CD4-positive, alpha-beta T cell treated with Interleukin-12 subunit alpha and Interleukin-12 subunit beta, for 1 hour (primary cell): ENCODE measurements at places on chromosomes 11 and 22.

- DNase-seq = no peak
Observed at GRCh38 chr11:113408887-113409286, 21.3 kb downstream of the ANKK1 start.

GRCh38 chr11:118401151-118401879, at the start of gene ATP5MG:
Gene ATP5MG (plus strand): TSS chr11:118401606. CDS start chr11:118401666, 60 bp downstream.
- peak; percentile 94 for DNase-seq

GRCh38 chr22:25060522-25061071, 108.1 kb downstream of the KIAA1671 start:
- peak; percentile 44 for DNase-seq

GRCh38 chr22:35581023-35581413, 36.1 kb downstream of the MB start:
- DNase-seq = no peak

DNA sequence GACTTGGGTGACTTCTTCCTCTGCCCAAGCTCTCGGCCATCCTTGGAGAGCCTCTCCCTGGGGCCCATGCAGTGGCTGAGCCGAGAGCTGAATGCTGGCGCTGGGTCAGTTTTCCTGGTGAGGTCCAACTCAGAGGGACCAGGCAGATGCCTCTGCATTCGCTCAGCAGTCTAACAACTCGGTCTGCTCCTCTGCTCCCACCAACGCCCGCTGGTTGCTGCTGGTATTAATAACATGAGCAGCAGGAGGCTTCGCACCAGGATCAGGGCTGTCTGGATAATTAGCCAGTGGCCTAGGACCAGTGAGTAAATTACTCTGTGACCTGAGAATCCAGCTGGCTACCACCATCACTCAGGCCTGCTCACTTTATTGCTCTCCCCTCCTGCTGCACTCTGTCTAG, 77.7 kb upstream of the FAM181B start:
- no peak for DNase-seq

DNA sequence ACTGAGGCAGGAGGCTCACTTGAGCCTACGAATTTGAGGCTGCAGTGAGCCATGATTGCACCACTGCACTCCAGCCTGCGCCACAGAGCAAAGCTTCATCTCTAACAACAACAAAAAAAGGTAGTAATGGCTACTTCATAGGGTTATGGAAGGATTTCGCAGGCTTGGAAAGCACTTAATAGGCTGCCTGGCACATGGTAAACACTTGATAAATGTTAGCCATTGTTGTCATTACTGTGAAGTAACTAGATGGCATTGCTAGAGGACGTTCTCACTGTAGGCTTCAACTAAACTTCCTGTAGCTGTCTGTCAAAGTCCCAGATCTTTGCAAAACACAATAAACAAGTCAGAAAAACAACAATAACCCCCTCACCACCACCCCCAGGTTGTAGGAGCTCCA, 357.2 kb upstream of the NARS2 start:
- DNase-seq = no peak

- DNase-seq = no peak
Observed at GRCh38 chr11:98365190-98365589, 655.6 kb upstream of the CNTN5 start.

DNA sequence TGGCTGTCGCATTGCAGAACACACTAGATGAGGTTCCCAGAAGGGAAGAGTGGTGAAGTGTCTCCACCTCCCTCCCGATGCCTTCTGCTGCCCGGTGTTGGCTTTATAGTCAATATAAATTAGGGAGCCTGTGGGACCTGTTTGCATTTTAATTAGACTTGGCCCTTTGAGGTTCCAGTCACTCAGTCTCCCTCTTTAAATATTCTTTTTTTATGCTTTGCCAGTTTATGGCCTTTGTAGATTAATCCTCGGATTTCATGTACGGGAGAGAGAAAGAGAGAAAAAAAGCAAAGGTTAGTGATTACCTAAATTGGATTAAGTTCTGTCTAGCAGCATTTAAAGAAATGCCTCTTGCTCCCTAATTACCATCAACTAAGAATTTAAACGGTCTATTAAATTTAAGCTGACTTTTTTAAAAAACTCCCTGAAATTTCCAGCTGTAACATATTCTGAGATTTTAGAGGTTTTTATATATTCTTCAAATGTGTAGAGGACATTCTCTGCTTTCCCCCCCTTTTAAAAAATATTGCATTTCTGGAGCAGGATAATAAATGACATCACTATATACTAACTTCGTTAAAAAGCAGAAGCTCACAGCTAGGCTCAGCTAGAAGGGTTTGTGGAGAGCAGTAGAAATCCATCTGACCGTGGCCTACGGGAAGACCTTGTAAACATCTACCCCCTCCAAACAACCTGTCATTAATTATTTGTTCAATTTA, 84.4 kb downstream of the PRR5L start:
- DNase-seq = no peak

DNA sequence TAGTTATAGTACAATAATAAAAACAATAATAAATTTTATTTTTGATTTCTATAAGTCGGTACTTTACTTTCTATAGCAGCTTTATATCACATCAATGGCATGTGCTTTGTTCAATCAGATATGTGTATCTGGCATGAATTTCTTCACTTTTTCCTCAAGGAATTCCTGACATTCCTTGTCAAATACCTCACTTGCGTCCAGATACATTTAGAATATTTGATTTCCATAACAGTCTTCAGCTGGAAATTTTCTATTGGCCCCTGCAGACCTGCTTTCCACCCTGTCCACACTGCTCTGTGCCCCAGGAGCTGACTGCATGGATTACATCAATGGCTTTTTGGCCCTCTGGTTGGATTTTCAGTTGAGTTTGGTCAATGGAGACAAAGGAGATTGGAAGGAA, 93.2 kb downstream of the FAR1 start:
- DNase-seq = no peak

DNA sequence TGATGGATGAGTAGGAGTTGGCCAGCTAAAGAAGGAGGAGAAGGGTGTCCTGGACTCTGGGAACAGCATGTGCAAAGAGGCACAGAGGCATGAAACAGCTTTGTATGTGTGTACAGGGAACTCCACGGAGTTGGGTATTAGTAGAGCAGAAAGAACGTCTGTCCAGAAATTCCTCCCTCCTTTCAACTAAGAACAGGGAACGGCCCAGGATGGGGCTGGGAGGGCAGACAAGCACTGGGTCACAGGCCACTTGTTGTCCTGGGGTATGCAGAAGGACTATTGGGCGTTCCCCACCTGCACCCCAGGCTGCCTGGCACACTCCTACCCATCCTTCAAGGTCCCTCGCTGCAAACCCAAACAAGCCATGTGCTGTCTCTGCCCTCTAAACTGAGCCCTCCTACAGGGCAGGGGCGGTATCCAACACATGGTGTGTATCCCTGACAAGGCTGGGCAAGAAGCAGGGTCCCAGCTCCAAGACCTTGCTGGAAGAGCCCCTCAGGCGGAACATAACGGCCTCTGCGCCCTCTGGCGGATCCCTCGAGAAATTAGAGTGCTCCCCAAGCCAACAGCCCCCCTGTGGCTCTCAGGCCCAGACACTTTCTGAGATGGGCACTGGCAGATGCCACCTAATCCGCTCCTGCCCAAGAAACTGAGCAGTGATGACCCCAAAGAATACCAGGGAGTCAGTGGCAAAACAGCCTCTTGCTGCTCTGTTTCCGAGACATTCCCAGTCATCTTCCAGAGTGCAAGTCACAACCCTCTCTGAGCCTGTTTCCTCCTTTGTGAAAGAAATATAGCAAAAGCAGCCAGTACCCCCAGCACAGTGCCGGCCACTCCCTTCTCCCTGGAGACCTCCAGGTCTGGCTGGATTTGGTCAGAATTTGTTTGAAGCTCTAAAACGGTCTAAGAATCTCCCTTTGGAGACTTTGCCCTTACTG, 1.6 kb upstream of the ELFN2 start:
- peak; percentile 66 for DNase-seq

- DNase-seq = no peak
Observed at GRCh38 chr11:8202516-8203413, 33.9 kb upstream of the RIC3 start.

GRCh38 chr11:33040033-33040861, 875 bp downstream of the TCP11L1 start:
- DNase-seq = peak; percentile 64

GRCh38 chr22:44405661-44406060, 92.4 kb downstream of the RTL6 start:
- no peak for DNase-seq

DNA sequence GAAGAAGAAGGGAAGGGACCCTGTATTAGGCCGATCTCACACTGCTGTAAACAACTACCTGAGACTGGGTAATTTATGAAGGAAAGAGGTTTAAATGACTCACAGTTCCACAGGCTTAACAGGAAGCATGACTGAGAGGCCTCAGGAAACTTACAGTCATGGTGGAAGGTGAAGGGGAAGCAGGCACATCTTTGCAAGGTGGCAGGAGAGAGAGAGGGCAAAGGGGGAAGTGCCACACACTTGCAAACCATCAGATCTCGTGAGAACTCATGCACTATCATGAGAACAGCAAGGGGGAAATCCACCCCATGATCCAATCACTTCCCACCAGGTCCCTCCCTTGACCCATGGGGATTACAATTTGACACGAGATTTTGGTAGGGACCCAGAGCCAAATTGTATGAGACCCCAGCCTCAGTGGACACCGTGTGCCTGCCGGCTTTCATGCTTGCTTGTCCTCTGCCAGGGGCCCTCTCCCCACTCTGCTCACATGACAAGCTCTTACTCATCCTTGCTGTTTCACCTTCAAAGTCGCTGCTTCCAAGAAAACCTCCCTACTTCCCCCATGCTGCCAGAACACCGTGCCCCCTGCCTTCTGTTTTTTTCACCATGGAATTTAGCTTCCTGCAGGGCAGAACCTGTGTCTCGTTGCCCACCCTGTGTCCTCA, 23.3 kb upstream of the PPFIA1 start:
- DNase-seq = no peak

DNA sequence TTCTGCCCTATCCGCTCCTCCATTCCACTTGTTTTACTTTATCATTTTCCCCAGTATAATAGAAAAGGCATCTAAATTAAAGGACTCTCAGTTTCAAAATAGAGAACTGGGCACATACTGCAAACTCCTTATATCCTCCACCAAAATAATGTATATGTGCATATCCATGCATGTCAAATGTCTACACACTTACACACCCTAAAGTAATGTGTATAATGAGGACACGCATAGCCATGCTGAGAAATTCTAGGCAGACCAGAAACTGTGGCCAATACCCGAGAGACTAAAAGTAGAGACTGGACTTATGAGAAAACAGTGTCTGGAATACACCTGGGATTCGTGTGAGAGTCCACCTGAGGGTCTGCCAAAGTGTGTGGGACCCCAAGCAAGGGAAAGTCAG, 183.5 kb downstream of the CWF19L2 start:
- no peak for DNase-seq

- DNase-seq = no peak
Observed at GRCh38 chr11:11445441-11446185, 92.6 kb upstream of the CSNK2A3 start.

GRCh38 chr11:100861212-100861611, 174.1 kb downstream of the ARHGAP42 start:
- DNase-seq = no peak

- DNase-seq = no peak
Observed at GRCh38 chr11:15886866-15887265, 469.5 kb downstream of the SOX6 start.

GRCh38 chr11:4862447-4863236, 13.6 kb upstream of the OR51S1 start:
- DNase-seq = no peak

DNA sequence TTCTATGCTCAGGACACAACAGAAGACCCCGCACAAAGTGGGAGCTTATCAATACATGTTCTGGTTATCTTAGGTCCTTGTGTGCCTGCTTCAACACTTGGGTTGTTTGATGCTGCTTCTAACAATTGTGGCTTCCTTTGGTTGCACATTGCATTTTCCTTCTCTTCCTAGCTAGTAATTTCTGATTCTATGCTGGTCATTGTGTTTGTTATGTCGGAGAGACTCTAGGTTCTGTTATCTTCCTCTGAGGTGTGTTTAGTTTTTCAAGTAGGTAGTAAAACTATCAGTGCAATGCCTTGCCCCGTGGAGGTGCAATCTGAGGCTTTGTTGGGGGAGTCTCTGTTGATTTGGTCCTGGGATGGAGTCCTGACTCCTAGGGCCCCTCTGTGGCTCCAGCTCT, 414.2 kb downstream of the SHANK2 start:
- no peak for DNase-seq

GRCh38 chr11:67301951-67302516, 1.3 kb upstream of the SSH3 start:
- no peak for DNase-seq

DNA sequence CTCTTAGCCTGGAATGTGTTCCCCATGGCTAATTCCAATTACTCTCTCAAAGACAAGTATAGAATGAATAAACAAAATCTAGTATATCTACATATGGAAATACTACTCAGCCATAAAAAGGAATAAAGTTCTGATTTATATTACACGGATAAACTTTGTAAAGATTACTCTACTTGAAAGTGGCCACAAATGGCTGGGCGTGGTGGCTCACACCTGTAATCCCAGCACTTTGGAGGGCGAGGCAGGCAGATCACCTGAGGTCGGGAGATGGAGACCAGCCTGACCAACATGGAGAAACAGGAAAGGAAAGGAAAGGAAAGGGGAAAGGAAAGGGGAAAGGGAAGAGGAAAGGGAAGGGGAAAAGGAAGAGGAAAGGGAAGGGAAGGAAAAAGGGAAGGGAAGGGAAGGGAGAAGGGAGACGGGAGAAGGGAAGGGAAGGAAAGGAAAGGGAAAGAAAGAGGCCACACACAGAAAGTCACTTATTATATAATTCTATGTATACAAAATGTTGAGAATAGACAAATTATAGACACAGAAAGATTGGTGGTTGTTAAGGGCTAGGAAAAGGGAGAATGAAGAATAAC, 90.7 kb upstream of the CLNS1A start:
- no peak for DNase-seq

DNA sequence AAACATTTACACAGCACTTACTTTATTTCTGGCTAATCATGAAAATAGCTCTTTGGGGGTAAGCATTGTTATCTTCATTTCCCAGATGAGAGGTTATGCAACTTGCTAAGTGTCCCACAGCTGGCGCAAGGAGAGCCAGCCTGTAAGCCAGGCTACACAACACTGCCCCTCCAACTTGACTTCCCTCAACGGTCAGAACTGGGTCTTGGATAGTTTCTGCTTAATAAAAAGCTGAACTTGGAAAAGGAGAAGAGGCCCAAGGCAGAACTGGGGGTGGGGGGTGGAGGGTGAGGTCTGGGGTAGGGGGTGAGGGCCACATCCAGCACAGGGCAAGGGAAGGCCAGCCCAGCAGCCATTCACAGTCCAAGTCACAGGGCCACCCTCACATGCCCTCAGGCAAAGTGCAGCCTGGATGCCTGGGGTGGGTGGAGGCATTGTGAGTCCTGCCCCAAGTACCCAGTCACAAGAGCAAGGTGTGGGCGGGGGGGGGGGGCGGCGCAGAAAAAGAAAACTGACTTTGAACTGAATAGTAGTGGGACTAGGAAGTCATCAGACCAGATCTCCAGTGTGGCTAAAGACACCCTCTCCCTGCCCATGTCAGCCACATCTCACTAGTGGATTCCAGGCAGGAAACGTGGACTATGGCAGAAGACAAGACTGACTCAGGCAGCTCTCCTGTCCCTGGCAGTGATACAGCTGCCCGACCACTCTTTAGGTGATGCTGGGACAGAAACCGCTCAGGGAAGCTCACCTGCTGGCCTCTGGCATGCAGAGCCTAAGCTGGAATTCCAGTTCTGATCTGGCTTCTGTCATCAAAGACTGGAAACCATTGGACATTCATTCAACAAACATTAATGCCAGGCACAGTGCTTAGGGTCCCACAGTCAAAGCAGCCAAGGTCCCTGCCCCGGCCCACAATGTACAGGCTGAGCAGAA, 52.4 kb downstream of the PACSIN2 start:
- no peak for DNase-seq

GRCh38 chr11:1762537-1763302, 1.0 kb downstream of the CTSD start:
- DNase-seq = no peak
